ENCODE measurements at places on chromosomes 16 and 17.

- no peak for DNase-seq
Observed at GRCh38 chr17:39536468-39536867, 71.3 kb downstream of the NEUROD2 start.

- no peak for DNase-seq
Observed at GRCh38 chr17:74133740-74134139, 69.7 kb upstream of the RPL38 start.

- DNase-seq = no peak
Observed at GRCh38 chr17:42413464-42414040, 9.5 kb downstream of the CAVIN1 start.

GRCh38 chr17:73588301-73588846, 55.9 kb downstream of the SDK2 start:
- no peak for DNase-seq

DNA sequence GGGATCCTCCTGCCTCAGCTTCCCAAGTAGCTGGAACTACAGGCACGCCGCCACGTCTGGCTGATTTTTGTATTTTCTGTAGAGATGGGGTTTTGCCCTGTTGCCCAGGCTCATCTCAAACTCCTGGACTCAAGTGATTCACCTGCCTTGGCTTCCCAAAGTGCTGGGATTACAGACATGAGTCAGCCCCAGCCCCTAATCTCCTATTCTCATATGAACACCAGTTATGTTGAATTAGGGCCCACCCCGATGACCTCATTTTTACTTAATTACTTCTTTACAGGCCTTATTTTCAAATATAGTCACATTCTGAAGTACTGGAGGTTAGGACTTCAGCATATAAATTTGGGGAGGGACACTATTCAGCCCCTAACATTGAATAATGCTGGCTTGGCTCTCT, 49.2 kb downstream of the ZNRF1 start:
- DNase-seq = no peak

DNA sequence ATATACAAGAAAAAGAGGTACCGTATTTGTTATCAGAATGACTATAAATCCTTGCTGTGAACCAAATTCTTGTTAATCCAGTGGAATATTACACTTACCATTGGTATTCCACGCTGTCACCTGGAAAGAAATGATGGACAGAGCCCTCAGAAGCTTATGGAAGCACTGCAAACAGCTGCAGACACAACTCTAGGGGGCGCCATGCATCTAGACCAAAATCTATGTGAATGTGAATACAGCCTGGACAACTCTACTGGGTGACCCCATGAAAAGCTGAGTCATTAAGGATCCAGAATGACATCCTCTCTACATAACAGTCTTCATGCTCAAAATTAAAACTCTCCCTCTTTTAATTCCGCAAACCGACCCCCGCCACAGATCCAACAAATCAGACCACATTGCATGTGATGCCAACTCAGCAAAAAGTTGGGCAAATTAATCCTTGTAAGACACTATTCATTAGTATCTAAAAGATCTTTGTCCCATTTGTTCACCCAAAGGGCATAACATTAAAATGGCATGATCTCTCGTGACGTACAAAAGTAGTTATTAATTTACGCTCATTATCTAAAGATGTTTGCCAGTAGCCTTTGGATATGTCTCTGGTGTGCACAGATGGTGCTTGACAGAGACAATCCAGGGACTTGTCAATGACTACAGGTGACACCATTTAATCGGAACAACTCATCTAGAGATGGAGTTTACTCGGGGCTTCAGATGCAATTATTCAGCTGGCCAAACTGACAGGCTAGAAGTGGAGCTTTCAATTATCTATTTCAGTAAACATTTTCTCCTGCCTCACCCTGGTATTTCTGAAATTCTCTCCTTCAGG, 552.7 kb upstream of the PSMD7 start:
- no peak for DNase-seq

DNA sequence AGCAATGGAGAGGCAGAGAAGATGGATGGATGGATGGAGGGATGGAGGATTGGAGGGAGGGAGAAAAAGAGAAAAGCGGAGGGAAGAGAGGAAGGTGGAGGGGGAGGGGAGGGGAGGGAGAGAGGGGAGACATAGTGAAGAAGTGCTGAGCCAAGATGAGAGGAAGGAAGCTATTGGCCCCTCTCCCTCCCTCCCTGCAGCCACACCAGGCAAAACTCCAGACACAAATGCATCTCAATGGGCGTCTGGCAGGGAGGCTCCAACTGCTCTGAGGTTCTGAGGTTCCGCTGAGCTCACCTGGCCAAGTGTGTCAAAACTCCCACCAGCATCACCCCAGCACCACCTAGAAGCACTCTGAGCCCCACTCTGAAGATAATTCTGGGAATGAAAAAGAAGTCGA, 26.9 kb upstream of the PHB1 start:
- no peak for DNase-seq

- no peak for DNase-seq
Observed at GRCh38 chr16:55728797-55729196, 73.0 kb downstream of the SLC6A2 start.

DNA sequence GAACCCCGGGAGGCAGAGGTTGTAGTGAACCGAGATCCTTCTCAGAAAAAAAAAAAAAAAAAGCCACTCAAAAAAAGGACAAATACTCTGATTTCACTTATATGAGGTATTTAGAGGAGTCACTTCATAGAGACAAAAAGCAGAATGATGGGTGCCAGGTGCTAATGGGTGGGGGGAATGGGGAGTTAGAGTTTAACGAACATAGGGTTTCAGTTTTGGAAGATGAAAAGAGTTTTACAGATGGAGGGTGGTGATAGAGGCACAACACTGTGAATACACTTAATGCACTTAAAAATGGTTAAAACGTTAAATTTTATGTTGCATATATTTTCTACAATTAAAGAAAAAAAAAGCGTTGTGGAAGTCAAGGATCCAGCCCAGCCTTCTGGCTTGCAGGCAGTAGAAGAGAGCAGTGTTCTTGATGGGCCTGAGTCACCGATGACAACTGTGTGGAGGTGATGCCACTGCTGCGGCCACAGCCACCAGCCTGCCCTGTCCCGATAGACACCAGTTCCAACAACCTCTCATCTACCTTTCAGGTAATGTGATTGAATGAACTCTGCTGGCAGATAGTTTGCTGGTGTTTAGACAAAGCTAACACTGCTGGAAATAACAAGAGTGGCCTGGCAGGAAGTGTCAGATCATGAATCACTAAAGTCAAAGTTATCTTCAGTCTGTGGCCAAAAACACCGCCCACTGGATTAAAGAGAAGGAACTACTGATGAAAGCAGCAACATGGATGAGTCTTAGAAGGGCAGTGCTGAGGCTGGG, 49.9 kb upstream of the COX10 start:
- DNase-seq = no peak

- DNase-seq = no peak
Observed at GRCh38 chr17:3788200-3788599, 12.8 kb downstream of the ITGAE start.

GRCh38 chr17:14297161-14297851, 3.6 kb upstream of the HS3ST3B1 start:
- no peak for DNase-seq

GRCh38 chr17:48577330-48577945, 712 bp downstream of the HOXB4 start:
- no peak for DNase-seq

GRCh38 chr17:17819561-17819995, 17.2 kb downstream of the SREBF1 start:
- DNase-seq = no peak

GRCh38 chr17:49406421-49407061, 8.1 kb downstream of the PHB1 start:
- no peak for DNase-seq

- DNase-seq = no peak
Observed at GRCh38 chr17:30761060-30761459, 63.4 kb downstream of the CRLF3 start.

DNA sequence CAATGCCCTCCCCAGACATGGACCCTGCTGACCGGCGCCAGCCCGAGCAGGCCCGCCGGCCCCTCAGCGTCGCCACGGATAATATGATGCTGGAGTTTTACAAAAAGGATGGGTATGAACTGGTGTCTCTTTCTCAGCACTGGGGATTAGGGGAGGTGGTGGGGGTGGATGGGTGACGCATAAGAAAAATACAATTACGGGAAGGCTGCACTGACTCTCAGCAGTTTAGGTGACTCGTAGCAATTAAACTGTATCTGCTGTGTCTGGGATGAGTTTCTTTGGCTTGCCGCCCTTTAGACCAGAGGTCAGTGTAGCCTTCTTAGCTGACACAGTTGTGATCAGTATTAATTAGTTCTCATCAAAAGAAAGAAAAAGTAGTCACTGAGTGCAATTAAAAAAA, 59.0 kb downstream of the ELAC2 start:
- no peak for DNase-seq

GRCh38 chr17:76473541-76473985, 6.2 kb downstream of the AANAT start:
- DNase-seq = no peak

DNA sequence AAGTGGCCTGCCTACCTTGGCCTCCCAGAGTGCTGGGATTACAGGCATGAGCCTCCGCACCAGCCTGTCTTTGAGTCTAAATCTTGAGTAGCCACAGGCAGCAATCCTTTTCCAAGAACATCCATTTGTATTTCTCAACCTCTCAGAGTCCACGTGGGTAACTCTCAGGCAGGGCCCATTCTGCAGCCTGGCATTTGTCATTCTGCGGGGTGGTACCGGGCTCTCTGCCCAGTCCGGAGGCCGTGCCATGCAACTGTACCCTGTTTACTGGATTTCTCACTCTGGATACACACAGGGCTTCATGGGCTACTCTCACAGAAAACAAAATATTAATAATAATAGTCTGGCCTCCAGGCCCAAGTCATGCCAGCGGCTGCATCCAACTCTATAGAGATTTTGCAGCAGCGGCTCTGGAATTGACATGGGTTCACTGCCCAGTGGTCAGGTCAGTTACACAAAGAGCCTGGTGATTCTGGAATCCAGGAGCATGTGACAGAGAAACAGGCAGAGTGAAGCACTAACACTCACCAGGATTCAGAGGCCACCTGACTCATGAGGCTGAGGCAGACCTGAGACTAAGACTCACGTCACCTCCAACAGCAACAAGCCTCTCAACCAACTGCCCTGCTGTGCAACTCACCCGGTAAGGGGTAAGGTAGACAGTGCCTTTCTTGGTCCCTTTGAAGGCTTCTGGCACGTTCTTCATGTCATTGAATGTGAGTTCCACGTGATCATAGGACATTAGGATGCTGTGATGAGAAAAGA, 4.0 kb downstream of the WBP2 start:
- DNase-seq = no peak

- no peak for DNase-seq
Observed at GRCh38 chr17:28706471-28707338, 5.0 kb downstream of the PROCA1 start.

- DNase-seq = peak; percentile 16
Observed at GRCh38 chr16:55018881-55019280, 88.2 kb downstream of the IRX5 start.

GRCh38 chr16:66857437-66857836, 13.2 kb downstream of the CA7 start:
- no peak for DNase-seq

GRCh38 chr16:30659507-30660423, 1.5 kb downstream of the FBRS start:
- no peak for DNase-seq

GRCh38 chr17:27381007-27381501, 75.2 kb upstream of the KSR1 start:
- peak; percentile 83 for DNase-seq

GRCh38 chr16:22751104-22751667, 62.8 kb upstream of the HS3ST2 start:
- DNase-seq = no peak

GRCh38 chr17:2721603-2722002, 10.0 kb upstream of the CLUH start:
- DNase-seq = no peak

GRCh38 chr17:60562421-60562820, 36.4 kb upstream of the APPBP2 start:
- DNase-seq = no peak

- no peak for DNase-seq
Observed at GRCh38 chr17:47276868-47277267, 23.2 kb downstream of the ITGB3 start.

GRCh38 chr17:81385320-81386111, 9.7 kb upstream of the BAHCC1 start:
- DNase-seq = no peak

GRCh38 chr16:86476956-86477534, 33.3 kb upstream of the FOXF1 start:
- DNase-seq = no peak

GRCh38 chr16:85213926-85214675, 101.8 kb upstream of the CIBAR2 start:
- DNase-seq = no peak

GRCh38 chr17:77475016-77475976, 334.5 kb downstream of the SEC14L1 start:
- no peak for DNase-seq

DNA sequence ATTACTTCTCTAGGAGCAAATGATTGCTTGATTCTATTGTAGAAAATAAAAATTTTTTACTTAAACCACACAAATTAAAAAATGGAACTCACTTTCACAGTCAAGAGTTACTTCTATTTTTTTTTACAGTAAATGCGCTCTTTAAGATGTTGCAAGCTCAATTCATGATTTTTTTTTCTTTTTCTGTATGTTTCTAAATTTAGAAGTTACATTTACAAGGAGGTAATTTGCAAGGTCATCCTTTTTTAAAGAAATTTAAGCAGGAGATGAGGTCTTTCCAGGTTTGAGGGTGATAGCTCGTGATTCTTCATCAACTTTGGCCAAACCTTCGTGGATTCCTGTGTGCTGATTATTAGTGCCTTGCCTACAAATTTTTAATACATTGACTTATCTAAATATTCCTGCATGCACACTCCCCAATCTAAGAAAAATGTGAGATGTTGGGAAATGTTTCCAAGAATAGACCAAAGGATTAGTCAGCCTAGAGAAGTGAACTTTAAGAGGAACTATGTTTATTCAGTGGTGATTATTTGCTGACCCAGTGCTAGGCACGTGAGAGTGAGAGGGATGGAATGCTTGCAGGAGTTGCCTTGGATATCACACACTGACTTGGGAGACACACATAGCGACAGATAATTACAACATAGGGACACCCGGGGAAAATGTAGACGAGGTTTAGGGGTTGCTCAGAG, 429.8 kb downstream of the MAF start:
- no peak for DNase-seq

DNA sequence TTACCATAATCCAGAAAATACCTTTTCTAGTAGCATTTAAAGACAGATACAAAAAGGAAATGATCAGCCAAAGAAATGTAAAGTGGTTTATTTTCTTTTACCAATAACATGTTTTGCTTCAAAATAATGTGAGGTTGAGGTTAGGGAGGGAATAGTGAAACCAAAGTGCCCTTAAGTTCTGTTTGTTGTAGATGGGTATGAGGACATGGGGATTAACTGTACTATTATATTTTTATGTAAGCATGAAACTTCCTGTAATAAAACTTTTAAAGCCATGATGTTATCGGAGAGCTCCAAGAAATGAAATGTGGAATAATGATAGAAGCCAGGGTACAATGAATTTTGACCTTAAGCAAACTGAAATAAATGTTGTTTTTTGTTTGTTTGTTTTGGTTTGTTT, 9.9 kb downstream of the C16orf46 start:
- DNase-seq = no peak
